ENCODE measurements at places on chromosomes 6 and 20.

DNA sequence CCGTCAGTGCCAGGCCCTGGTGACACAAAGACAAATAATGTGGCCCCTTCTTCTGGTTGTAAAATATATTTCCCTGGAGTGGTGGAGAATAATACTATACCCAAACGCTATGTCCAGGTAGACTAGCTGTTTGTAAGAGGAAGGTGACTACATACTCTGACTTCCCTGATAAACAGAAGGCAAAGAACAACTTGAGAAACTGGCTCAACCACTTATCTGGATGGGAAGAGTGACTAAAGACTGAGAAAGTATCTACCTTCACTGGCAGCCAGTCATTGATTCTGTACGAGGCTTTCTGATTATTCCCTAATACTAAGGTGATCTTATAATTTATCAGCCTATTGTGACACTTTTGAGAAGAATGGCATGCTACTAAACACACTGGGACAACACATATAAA, 569.7 kb downstream of the EPHA7 start:
- no peak overlapping the region for H3K4me3 ChIP-seq
- H3K27ac ChIP-seq, result no peak overlapping the region

GRCh38 chr6:148027201-148027600, 315.4 kb upstream of the SASH1 start:
- DNase-seq, result no peak
- H3K4me1 ChIP-seq, result no peaks in the 10 kb centered on the region
- no peaks in the 10 kb centered on the region for H3K36me3 ChIP-seq
- H3K27me3 ChIP-seq, result no peaks in the 10 kb centered on the region

DNA sequence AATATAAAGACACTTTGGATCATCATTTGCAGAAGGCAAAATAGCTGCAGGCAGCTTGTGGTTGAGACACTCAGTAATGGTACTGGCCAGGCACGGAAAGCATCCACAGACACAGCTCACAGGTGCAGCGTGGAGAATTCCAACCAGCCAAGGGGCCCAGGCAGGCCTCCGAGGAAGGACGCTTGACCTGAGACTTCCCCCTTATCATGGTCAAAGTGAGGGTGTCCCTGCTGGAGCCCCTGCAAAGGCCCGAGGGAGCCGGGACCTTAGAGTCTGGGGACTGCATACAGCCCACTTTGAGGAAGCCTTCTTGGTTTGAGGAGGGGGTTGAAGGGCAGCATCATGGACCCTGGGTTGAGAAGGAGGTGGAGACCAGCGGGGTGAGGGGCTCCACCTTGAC, 15.1 kb upstream of the MYT1 start:
- H3K27ac ChIP-seq, result no peak overlapping the region
- peaks cover 6% of the 10 kb centered on the region for H3K27me3 ChIP-seq
- DNase-seq, result peak; percentile 17
- H3K36me3 ChIP-seq, result no peaks in the 10 kb centered on the region

DNA sequence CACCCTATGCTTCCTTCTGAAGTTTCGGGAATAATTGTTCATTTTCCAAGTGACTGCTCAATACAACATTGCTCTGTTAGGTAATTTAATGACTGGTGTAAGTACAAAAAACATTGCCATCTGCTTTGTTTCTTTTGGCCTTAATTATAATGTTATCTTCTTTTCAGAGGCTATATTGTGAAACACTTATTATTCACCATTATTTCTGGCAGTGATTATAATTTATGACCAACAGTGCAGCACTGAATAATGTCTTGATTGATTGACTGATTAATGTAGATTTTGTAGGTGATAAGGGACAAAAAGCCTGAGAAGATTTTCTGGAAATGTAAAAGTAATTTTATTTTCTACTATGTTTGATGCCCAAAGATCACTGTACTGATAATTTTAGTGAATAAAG, 377.7 kb downstream of the PLCB1 start:
- no peak for DNase-seq
- no peaks in the 10 kb centered on the region for H3K27me3 ChIP-seq
- H3K4me1 ChIP-seq, result peaks cover 4% of the 10 kb centered on the region
- no peak overlapping the region for H3K4me3 ChIP-seq

GRCh38 chr20:15703171-15703911, 869.9 kb downstream of the KIF16B start:
- no peak for DNase-seq
- no peaks in the 10 kb centered on the region for H3K27me3 ChIP-seq
- H3K36me3 ChIP-seq, result no peaks in the 10 kb centered on the region
- no peaks in the 10 kb centered on the region for H3K4me1 ChIP-seq
- H3K4me3 ChIP-seq, result no peak overlapping the region
- no peak overlapping the region for H3K27ac ChIP-seq

All from heart left ventricle (tissue), 16 donors.